ENCODE measurements at places on chromosomes 13 and 19. TPM values are rescaled to one million over a fixed set of nuclear protein-coding genes. Genes with fewer than 3 reads are reported as not detected.

DNA sequence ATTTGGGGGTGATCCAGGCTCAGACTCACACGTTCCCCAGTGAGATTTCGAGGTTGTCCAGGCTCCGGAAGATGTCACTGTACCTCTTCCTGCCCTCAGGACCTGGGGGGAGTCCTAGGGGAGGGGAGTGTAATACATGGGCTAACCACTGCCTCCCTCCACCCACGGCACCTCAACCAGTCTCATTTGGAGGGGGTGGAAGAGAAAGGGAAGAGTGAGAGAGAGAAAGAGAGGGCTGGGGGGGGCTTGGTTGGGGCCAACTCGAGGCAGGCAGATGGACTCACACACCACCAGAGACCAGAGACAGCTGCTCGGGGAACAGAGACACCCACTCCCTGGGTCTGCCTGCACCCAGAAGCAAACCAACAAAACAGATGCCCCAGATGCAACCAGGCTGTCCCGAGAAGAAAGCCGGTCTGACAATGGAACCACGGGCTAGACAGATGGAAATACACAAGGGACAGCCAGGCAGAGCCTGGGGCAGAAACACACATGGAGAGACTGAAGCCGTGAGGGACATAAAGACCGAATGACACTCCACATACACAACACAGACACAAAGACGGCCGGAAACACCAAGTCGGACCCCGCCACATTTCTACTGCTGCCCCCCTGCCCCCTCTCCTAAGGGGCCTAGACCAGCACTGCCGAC lies 825 bp downstream of the GMIP start:
- peak; percentile 35 for DNase-seq

DNA sequence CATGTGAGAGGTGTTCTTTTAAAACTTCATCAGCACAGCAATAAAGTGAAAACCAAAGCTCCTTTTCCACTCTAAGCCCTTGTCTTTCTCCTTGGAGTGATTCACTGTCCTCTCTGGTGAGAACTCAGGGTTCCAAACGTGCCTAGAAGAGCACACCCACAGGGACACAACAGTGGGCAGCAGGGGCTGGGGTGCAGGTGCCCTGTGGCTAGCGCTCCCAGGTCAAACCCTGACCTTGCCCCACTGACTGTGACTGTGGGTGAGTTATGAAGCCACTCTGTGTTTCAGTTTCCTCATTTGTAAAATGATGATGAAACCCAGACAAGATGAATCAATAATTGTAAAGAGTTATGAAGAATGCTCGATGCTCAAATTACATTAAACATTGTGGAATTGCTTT lies 37.6 kb upstream of the IGFL1 start:
- DNase-seq: no peak

- DNase-seq: no peak
These were observed 279.3 kb downstream of the TEX29 start for GRCh38 chr13:111599791-111600190.

DNA sequence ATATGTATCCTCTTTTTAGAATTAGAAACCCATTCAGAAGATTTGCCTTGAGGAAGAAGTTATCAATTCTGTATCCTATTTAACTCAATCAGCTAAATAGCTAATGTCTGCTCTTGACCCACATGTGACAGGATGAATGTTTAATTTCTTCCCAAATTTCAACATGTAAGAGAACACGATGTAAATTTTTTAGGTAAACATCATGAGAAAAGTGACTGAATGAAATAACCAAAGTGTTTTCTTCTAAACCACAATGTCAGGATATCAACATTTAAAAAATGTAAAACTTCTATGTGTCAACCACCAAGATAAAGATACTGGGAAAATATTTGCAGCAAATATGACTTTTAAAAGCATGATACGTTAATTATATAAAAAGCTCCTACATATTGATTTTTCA lies 302.4 kb downstream of the DCT start:
- no peak for DNase-seq

FFAR1 gene
- not detected for total RNA-seq

ZSCAN22 gene
- 2.9 TPM for total RNA-seq

CLDND2 gene
- total RNA-seq: 1.2 TPM
